ENCODE measurements at places on chromosomes 4 and X.

DNA sequence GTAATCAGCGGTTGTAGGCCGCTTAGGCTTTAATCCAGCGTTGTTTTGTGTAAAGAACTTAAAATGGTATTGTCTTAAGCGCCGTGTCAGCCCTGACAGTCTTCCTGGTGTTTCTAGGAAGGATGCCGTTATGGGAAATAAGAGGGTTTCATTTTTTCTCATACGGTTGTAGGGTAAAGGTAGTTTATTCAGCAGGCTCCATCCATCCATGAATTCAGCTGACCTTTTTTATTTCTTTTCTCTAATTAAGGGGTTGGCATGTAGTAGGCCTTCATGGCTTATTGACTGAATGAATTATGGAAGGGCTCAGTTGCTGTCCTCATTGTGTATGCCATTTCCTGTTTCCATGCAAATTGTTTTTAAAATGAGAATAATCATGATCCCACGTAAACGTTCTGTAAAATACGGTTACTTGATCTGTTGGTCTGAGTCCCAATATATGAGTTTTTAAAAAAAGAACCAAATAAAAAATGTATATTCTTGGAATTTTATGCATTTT, 693 bp downstream of the OCIAD1 start:
- DNase-seq = no peak

- DNase-seq = no peak
These were observed 34.3 kb downstream of the IRF2 start for GRCh38 chr4:184439856-184440594.

- DNase-seq = peak; percentile 70
These were observed 104.7 kb upstream of the NOCT start for GRCh38 chr4:138910914-138911336.

DNA sequence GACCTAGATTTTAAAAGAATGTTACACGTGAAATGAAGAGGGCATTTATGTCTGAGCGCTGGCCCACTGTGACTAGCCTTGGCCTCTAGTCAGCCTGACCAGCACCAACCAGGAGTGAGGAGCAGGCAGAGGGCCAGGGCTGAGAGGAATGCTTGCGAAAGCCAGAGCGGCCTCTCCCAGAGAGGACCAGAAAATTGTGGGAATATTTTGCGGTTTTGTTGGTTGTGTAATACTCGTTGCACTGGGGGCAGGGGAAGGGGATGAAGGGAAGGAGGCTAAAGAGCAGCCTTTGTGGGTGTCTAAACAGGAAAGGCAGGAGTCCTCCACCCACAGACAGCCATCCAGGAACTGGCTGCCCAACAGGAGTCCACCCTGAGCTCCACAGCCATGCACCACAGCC, 3.8 kb downstream of the GABRE start:
- DNase-seq = no peak

DNA sequence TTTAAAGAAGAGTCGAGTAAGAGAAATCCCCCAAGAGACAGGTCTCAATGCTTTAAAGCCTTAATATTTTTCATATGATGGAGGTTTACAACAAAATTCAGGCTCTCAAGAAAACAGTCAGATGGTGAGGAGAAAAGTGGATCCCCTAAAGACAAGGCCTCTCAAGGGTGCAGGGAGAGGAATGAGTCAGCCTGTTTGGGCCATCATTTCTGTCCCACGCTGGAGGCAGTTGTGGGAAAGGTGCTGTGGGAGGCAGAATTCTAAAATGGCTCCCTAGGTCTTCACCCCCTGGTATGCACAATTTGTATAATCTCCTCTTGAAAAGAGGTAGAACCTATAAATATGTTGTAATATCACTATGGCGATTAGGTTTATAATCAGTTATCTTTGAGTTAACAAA, 4.6 kb upstream of the TIFA start:
- DNase-seq = no peak

DNA sequence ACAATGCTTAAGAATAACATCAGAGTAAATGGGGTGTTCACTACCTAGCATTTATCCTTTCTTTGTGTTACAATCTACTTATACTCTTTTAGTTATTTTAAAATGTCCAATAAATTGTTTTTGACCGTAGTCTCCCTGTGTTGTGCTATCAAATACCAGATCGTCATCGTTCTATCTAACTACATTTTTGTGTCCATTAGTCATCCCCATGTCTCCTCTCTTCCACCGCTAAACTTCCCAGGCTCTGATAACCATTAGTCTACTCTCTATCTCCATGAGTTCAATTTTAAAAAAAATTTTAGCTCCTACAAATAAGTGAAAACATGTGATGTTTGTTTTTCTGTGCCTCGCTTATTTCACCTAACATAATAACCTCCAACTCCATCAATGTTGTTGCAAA, 381.9 kb downstream of the PRDM5 start:
- DNase-seq = no peak

- no peak for DNase-seq
These were observed 392.8 kb upstream of the NR3C2 start for GRCh38 chr4:148834804-148835631.

DNA sequence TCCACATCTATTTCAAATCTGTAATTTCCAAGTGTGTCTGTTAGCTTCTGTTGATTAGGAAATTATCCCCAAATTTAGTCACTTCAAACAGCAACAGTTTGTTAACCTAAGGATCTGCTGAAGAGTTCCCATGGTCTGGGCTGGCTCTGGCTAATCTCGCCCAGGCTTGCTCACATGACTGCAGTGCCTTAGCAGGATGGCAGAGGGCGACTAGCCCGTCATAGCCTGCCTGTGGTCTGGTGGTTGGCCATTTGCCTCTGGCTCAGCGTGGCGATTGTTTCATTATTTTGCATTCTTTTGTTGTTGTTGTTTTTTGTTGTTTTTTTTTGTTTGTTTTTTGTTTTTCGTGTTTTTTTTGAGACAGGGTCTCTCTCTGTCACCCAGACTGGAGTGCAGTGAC, 264.0 kb downstream of the TRIML1 start:
- no peak for DNase-seq

DNA sequence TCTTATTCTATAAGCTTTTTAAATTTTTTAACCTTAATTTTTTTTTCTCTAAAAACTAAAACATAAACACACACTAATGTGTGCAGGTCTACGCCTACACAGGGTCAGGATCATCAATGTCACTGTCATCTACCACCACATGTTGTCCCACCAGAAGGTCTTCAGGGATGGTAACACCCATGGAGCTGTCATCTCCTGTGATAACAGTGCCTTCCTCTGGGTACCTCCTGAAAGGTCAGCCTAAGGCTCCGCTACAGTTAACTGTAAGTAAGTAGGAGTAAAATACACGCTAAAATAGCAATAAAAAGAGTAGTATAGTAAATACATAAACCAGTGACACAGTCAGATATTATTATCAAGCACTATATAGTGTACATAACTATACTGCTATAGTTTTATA, 45.9 kb upstream of the GPRIN3 start:
- no peak for DNase-seq

DNA sequence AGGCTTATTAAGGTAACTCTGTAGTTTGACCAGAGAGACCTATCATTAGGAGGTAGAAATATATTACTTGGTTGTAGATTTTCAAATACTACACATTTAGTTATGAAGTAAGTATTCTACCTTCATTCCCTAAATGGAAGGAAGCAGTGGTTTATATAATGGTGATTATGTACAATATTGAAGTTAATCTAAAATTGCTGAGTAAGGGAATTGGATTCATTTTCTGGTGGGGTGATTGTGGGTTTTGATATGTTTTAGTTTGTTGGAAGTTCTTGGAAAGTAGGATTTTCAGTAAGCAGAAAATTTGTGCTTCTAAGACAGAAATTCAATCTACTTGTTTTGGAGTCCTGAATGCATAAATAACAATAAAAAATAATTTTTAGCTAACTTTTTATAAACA, 1830.9 kb upstream of the ADGRL3 start:
- DNase-seq = no peak

GRCh38 chr4:26281881-26282280, 38.9 kb upstream of the RBPJ start:
- no peak for DNase-seq

DNA sequence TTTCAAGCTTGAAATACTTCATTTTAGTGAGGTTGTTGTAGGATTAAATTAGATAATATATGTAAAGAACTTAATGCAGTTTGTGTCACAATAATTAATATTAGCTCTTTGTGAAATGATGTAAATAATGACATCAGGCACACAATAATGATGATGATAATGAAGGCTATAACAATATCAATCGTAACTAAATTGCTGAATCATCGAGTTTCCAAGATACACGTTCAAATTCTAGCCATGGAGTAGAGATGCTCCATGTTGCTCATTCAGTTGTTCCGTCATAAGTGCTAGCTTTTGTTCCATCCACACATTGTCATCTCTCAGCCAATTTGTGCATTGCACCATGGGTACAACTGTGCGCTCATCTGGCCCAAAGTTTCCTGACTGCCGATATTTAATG, 83.1 kb downstream of the CPXCR1 start:
- DNase-seq = no peak

Measured in muscle of arm (tissue), 14 donors.